ENCODE measurements at places on chromosomes 12 and 14. TPM values are rescaled to one million over a fixed set of nuclear protein-coding genes. Genes with fewer than 3 reads are reported as not detected.

GRCh38 chr14:101881426-101881825 is 82.9 kb upstream of the DYNC1H1 start:
- DNase-seq, result no peak

DNA sequence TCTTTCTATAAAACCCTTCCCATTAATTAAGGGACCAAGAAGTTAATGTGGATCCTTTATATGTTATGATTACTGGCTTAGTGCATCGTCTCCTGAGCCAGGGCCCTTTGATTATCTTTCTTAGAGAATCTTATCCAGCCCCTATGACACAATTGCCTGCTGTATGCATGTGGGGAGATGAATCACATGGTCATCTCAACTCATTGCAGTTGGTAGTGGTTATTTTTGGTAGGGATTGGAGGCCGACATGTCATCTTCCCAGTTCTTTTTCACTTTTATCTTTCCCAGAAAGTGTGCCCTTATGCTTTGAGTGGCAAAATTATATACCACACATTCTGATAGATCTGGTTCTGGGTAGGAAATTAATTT is 26.0 kb downstream of the ZNF664 start:
- DNase-seq, result no peak

GRCh38 chr12:115190010-115190770 is 506.2 kb upstream of the TBX3 start:
- no peak for DNase-seq

GRCh38 chr12:12210983-12211382 is 55.9 kb downstream of the LRP6 start:
- no peak for DNase-seq

GRCh38 chr12:86712425-86712843 is 456.2 kb upstream of the MGAT4C start:
- DNase-seq, result no peak

DNA sequence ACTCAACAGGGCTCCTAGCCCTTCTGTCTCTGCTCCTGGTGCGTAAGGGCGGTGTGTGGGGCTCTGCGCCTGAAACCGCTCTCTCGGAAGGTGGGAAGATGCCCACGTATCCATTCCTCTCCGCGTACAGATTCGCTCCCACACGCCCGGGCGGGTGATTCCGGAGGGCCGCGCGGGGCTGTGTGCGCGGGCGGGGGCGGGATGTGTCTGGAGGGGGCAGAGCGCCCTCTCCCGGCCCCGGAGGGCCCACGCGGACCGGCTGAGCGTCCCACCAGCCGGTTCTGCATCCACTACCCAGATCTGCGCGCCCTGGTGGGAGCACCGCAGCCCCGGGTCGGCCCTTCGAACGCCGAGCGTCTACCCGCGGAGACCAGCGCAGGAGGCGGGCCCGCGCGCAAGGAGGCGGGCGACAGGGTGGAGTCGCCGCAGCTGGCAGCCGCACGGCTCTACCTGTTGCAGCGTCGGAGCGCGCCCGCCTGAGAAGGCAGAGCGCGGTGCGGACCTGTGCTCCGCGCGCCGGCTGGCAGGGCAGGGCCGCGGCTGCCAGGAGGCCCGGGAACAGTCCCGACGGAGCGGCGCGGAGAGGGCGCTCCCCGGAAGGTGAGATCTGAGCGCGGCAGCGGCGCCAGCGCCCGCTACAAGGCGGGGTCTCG is 1.4 kb upstream of the KCNK13 start:
- peak; percentile 42 for DNase-seq

GRCh38 chr14:26791117-26791806 is 193.4 kb upstream of the NOVA1 start:
- no peak for DNase-seq

The PRB2 gene
- not detected for total RNA-seq

DNA sequence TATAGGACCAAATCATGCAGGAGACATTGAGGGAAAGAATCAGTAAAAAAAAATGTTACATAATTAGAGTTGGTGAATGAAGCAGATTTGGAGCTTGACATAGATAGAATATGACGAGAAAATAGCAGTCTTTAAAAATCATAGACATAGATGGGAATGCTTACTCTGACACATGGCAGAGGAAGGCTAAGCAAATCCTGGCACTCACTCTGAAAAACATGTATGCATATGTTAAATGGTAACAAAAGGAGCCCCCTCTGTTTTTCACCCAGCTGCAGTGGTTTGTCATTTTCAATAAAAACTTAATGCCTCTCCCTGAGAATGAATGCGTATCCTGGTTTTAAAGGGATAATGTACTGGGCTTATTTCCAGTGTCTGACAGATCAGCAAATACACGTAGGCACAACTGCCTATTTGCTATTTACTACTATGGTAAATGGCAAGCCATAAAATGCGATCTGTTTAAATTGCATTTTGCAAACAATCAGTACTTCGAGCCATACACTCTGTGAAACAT is 561.2 kb upstream of the SEL1L start:
- DNase-seq, result no peak

- DNase-seq, result no peak
Measured at GRCh38 chr14:76887191-76887590, 61.0 kb downstream of the LRRC74A start.

DNA sequence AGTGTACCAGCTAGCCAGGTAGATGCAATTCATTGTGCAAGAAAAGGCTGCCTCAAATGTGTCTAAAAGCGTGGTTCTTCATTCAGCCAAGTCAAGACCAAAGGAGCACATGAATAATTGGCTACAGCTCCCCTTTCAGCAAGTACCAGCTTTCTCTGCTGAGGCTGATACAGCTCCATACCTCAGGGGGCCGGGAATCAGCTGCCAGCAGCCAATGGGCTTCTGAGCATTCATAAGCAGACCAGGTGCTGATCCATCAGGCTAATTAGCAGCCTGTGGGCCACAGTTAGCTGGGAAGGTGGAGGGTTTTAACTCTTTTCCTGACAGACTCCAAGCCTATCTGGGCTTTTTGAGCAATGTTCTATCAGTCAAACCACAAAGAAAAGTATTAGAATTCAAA is 264.7 kb downstream of the APAF1 start:
- DNase-seq, result no peak

The CCDC175 gene
- total RNA-seq, result not detected

The PLEKHG7 gene
- not detected for total RNA-seq

DNA sequence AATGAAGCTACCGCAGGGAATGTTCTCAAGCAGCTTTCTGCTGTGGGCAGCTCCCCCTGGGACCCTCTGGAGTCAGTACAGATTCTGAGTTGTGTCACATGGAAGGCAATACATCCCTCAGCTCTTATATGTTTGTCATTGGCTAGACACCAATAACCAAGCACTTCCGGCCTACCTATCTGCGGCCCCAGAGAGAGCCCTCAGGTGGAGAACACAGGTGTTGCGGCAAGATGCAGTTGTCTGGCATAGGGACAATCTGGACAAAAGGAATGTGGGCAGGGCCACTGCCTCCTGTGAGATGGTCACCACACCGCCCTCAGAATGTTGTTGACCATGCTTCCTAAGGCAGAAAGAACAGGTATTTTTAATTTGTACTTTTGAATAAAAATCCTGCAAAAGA is 118.7 kb downstream of the BRMS1L start:
- DNase-seq, result no peak

- no peak for DNase-seq
Measured at GRCh38 chr12:100877776-100878175, 83.2 kb downstream of the ANO4 start.

DNA sequence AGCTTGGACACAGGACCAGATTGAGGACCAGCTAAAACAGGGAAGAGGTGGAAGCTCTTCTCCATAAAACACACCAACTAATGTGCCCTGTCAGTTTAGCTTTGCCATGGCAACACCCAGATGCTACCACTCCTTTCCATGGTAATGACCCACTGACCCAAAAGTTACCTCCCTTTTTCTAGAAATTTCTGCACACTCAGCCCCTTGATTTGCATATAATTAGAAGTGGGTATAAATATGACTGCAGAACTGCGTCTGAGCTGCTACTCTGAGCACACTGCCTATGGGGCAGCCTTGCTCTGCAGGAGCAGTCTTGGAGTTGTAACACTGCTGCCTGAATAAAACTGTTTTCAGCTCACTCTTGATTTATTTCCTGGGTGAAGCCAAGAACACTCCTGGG is 3.2 kb upstream of the TDG start:
- no peak for DNase-seq

The SLCO1B3 gene
- total RNA-seq, result 0.60 TPM

The GYS2 gene
- total RNA-seq, result not detected

GRCh38 chr12:130880411-130880885 is 8.6 kb downstream of the RAN start:
- DNase-seq, result no peak

The NGB gene
- total RNA-seq, result not detected

GRCh38 chr14:29800961-29801360 is 126.7 kb downstream of the PRKD1 start:
- DNase-seq, result no peak

GRCh38 chr12:12450043-12450471 is 93.2 kb downstream of the BORCS5 start:
- no peak for DNase-seq

GRCh38 chr14:37597538-37597913 is 2.1 kb downstream of the TTC6 start:
- no peak for DNase-seq

DNA sequence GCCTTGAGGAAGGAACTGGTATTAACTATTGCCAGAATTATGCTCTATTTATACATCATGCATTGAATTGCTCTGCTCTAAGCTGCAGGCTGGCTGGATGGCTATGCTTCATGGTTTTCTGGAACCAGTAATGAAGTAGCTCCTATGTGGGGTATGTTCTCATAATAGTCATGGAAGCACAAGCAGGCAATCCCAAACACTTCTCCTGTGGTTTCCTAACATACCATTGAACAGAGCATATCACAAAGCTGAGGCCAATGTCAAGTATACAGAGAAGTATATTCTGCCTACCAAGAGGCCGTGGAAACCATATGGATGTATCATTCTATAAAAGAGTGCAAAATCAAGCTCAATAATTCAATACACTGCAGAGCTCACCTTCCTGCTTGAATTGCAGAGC is 1752.4 kb upstream of the FLRT2 start:
- no peak for DNase-seq

GRCh38 chr12:122845041-122845864 is 10.0 kb downstream of the HIP1R start:
- no peak for DNase-seq

DNA sequence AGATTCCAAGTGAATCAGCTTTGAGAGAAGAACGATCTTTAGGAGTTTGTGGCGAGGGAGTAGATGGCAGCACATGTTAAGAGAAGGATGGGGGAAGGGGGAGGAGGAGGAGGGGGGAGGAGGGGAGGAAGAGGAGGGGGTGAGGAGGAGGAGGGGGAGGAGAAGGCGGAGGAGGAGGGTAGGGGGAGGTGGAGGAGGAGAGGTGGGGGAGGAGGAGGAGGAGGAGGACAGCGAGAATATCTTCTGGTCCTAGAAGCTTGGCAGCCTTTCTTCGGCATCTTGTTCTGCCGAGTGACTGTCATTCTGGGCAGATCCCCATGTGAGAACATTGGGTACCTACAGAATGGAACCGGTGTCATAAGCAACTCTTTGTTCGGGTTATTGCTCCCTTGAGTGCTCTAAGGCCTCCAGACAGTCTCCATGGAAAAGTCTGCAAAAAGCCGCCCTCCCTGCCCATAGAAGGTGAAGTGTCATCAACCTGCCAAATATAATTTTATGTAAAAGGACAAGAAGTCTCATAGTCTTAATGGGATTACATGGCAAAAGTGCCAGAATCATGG is 6.9 kb downstream of the RFC5 start:
- no peak for DNase-seq

- DNase-seq, result no peak
Measured at GRCh38 chr12:21337453-21337852, 2.7 kb upstream of the SLCO1A2 start.

The CLEC4C gene
- total RNA-seq, result not detected

DNA sequence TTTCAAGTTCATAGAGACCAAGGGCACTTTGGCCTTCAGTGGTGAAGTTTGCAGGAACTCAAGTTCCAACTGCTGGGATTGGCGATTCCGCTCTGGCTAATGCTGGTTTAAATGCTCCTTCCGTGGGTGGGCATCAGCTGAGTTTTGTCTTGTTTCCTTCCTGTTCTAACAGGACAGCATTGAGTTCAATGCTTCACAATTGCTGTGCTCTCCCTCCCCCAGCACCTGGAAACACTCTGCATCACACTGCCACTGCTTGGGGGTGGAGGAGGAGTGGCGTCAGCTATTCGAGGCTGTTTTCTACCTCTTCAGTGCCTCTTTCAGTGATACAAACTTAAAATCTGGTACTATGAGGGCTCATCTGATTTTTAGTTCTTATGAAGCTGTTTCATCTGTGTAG is 634.9 kb downstream of the FSCB start:
- no peak for DNase-seq

GRCh38 chr14:101824339-101824727 is 62.8 kb downstream of the PPP2R5C start:
- DNase-seq, result no peak

DNA sequence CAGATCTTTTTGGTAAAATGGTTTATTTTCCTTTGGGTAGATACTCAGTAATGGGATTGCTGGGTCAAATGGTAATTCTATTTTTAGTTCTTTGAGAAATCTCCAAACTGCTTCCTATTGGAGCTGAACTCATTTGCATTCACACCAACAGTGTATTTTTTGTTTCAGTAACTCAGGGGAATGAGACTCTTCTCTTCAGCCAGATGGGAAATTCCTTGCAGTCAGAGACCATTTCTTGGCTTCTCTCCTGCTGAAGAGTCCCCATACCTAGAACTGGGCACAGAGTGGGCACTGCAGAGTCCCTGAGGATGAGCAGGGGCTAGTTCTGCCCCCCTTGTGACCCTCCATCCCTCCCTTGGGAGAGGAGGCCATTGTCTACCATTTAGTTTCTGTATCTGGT is 10.8 kb downstream of the SDSL start:
- DNase-seq, result no peak

The SRRM4 gene
- total RNA-seq, result 0.19 TPM

The ADCY4 gene
- 26.6 TPM for total RNA-seq

DNA sequence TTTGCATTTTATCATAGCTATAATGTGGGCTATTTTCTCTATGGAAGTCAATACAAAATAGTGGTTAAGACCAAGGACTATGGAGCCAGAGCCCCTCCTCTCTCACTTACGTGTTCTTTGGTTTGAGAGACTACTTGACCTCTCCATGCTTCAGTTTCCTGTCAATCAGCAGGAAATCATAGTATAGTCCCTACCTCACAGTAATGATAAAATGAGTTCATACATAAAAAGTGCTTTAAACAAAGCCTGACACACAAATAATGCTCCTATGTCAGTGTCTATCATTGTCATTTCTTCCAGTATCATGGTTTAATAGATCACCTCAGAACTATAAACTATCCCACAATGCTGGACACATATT is 90.4 kb downstream of the MED13L start:
- no peak for DNase-seq

GRCh38 chr12:51937926-51938325 is 13.6 kb upstream of the ACVR1B start:
- no peak for DNase-seq

The BDKRB1 gene
- total RNA-seq, result not detected

DNA sequence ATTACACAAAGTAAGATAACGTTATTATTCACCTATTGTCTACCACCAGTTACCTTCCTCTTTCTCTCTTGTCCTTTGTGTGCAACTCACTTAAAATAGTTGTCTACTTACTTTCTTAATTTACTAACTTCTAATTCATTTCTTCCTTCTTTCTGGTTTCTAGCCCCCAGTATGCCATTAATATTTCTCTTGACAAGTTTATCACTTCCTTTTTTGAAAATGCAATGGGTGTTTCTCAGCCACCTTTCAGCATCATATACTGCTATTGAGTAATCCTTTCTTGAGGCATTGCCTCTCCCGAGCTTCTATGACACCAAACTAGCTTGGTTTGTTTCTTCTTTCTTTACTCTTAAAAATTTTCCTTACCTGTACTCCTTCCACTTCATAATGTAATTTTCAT is 633.6 kb downstream of the TMTC2 start:
- DNase-seq, result no peak

Measured in left ventricle myocardium inferior (tissue), 1 donor.